ENCODE measurements at places on chromosomes 7 and 10.

DNA sequence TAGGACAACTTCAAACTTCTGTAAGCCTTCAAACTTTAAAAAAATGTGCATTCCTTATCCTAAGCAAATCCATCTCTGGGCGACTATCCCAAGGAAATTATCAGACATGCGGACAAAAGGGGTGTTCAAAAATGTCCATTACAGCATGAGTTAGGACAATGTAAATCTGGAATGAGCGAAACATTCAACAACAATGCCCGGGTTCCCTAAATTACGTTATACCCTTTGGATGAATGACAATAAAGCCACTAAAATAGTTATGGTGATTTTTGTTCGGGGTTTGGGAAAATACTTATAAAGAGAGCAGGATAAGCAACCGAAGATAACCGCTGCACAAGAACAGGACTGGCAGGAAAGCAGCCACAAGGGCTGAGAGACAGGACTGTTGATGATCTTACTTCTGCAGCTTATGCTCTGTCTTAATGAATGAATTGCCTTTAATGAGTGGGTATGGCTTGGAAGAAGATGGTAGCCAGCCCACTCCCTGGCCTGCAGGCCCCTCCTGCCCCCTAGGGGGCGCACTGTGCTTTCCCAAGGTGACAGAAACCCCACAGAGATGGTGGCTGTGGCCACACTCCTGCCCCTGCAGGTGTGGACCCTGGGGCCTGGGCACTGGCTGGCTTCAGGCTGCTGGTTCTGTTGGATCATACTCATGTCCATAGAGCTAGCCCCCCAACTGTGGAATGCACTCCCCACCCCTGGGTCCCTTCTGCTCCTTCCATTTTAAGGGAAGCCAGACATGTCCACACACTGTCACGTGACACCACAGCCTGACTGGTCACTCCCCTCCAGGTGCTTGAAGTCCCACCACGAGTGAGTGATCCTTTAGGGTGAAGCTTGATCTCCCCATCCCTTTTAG, 45.0 kb downstream of the ZCCHC24 start:
- DNase-seq: no peak

DNA sequence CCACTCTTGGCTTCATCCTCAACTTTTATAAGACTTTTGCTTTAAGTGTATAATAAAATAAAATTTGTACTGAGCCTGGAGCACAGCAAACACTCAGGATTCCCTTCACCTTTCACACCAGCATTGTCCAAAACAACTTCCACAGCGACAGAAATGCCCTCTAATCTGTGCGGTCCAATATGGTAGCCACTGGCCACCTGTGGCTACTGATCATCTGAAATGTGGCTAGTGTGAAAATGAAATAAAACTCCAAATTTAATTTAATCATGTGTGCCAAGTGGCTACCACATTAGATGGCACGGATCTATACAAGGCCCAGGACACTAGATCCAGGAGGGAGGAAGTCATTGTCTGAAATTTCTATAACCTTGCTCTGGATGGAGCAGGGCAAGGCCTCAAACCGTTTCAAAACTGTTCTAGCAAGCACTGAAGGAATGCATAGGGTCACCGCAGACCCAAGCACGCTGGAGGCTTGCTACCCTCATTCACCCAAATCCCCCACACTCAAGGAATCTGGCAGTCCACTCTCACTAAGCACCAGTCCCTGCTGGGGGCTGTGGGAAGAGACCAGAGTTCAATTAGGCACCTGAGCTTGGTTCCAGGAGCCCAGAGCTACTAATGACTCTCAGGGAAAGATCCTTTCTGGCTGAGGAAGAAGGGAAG, 6.3 kb upstream of the MYO1G start:
- no peak for DNase-seq

GRCh38 chr7:77839919-77840318, 41.3 kb downstream of the PHTF2 start:
- no peak for DNase-seq

DNA sequence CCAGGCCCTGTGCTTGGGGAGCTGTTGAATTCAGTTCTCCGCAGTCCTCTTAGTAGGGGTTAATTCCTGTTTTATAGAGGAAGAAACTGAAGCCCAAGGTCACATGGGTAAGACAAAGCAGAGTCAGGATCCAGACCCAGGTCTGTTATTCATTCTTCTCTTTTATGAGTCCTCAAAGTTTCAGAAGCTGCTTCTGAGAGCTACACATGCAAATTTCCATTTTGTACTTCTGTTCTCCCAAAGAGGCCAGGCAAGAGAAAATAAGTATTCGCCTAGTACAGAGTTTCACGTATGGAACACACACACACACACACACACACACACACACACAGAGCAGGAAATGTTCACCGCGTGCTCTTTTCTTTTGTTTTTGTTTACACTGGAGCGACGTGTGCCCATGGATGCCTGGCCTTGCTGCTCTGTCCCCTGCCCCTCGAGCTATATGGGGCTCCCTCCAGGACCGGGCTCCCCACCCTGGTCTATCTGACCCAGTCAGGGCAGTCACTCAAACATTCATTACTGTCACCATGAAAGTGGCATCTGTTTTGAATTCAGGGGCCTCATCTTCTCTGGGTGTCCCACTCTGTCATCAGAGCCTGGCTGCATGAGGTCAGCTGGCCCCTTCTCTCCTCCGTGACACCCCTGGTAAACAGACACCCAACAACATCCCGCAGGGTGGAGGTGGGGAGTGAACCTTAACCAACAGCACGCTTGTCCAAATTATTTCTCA, 84.4 kb downstream of the TNS3 start:
- DNase-seq: no peak

- DNase-seq: no peak
These were observed 263.4 kb downstream of the BICC1 start for GRCh38 chr10:58775960-58776567.

- no peak for DNase-seq
These were observed 17.2 kb upstream of the FGFR2 start for GRCh38 chr10:121615435-121615793.

Measured in activated naive CD4-positive, alpha-beta T cell (primary cell).